Epithelial cell of proximal tubule (primary cell): ENCODE measurements at places on chromosomes 16 and 17.
A peak's percentile ranks its signal among the peaks of the same experiment; 100 is the strongest.

DNA sequence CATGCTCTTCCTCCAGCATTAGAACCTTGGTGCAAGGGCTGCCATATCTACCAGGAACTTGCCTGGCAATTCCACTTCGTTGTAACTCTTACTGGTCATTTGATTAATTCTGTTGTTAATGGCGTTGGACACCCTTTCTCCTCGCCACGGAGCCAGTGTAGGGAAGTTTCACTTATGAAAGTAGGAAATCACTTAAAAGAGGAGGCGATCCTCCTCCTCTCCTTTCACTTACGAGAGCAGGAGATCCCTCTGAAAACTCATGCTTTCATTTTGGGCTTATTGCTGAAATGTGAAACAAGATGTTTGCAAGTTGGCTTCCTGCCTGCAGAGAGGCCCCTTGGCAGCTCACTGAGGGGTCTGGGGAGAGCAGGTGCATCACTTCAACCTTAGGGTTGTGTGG lies 226.0 kb downstream of the SNX29 start:
- DNase-seq, result no peak

DNA sequence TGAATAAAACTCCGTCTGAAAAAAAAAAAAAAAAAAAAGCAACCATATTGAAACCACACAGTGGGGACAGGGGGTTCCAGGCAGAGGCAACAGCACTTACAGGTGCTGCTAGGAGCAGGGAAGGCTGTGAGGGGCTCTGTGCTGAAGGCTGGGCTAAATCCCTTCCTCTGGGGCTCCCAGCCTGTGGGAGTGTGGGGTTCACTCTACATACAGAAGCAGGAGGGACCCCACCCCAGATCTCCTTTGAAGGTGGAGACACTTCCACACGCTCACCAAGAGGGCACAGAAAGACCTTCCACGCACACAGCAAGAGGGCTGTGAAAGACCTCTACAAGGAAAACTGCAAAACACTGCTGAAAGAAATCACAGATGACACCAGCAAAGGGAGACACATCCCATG lies 53.9 kb downstream of the USP22 start:
- DNase-seq, result no peak

DNA sequence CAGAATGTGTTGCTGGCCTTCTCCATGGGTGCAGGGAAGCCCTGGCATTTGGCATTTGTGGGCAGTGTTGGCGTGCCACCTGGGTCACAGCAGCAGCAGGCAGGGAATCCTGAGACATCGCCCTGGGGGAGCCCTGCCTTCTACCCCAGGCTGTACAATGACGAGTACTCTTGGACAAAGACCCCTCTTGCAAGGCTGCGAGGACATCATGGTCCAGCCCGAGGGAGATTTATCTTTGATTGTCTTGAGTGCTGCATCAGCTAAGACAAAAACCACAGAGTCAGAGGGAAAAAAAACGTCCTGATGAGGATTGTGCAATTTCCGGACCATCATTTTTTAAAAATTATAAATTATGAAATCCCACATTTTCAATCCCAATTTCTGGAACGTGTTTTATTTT lies 3.7 kb downstream of the CRISPLD2 start:
- DNase-seq, result no peak

GRCh38 chr17:73744411-73744810 lies 100.2 kb upstream of the SDK2 start:
- no peak for DNase-seq

GRCh38 chr17:1762233-1762900 lies 507 bp downstream of the SERPINF1 start:
- no peak for DNase-seq

GRCh38 chr17:77476931-77477805 lies 336.4 kb downstream of the SEC14L1 start:
- peak; percentile 33 for DNase-seq
